Stimulated activated CD8-positive, alpha-beta memory T cell treated with anti-CD3 and anti-CD28 coated beads, Interleukin-2, amount 100 ng/mL, for 1 hour (primary cell): ENCODE measurements at places on chromosomes 5 and 9.

DNA sequence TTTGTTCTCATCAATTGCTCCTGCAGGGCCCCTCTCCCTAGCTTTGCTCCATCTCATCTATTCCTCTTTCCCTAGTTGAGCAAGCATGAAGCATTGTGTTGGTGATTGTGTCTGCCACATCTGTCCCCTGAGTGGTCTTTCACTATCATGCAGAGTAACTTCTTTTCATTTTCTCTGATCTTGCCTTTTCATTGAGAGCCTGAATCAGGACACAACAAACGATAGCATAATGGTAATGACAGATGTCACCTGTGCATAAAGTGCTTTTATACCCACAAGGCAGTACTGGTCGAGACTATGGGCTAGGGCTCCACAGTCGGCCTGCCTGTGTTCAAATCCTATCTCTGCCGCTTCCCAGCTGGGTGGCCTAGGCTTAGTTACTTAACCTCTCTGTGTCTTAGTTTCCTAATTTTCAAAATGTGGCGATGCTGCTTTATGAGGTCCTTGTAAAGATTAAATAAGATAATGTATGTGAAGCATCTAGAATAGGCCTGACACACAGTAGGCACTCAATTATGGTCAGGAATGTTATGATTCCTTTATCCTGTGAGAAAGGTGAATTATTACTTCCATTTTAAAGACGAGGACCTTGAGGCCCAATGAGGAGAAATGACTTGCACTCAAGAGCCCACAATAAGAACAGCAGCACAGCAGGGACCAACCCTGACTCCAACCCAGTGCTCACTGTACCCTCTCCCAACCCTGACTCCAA, 137.1 kb upstream of the ZNF618 start:
- DNase-seq, result no peak

DNA sequence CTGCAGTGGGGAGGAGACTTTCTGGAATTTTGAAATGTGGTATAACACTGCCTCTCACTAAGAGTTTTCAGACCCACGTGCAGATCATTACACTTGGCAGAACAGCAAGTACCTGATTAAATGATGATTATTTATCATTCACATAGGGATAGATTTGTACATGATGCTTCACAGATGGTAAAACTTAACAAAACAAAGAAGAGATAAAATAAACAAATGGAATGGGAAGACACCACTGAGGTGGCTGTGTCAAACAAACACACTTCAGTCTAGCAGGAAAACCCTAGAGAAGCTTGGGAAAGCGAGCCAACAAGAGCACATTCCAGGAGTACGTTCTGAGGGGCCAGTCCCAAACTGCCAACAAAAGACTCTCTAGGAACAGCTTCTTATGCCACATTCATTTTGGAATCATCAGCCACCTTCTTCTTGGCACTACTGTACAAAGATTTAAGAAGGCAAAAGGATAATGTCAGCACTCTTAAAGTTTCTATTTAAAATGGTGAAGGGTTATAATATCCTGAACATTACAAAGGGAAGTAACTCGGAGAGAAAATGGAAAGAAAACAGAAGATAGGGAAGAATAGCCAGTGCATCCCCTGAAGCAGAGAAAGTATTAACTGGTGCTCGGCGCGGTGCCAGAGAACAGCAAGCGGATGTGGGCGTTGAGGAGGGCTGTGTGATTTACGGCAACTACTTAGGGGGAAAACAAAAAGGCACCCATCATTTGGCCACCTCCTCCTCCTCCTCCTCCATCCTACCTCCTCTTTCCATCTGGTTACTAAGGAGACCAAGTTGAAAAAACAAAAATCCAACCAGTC, 1.6 kb downstream of the MED27 start:
- DNase-seq, result peak; percentile 7

DNA sequence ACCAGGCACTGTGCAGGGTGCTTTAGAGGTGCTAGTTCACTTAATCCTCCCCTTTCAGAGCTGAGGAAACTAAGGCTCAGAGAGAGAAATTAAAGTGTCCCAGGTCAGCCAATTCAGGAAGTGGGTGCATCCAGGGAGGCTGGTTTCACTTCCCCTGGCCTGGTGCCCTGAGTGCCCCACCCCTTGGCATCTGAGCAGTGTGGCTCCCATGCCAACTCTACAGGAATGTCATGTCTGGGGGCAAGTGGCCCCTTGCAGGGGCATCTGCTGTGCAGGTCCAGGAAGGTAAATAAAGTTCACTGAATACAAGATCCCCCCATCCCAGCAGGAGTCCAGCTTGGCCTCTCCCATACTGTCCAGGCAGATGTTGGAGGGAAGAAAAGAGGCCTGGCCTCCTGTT, 4.4 kb upstream of the N4BP3 start:
- no peak for DNase-seq

DNA sequence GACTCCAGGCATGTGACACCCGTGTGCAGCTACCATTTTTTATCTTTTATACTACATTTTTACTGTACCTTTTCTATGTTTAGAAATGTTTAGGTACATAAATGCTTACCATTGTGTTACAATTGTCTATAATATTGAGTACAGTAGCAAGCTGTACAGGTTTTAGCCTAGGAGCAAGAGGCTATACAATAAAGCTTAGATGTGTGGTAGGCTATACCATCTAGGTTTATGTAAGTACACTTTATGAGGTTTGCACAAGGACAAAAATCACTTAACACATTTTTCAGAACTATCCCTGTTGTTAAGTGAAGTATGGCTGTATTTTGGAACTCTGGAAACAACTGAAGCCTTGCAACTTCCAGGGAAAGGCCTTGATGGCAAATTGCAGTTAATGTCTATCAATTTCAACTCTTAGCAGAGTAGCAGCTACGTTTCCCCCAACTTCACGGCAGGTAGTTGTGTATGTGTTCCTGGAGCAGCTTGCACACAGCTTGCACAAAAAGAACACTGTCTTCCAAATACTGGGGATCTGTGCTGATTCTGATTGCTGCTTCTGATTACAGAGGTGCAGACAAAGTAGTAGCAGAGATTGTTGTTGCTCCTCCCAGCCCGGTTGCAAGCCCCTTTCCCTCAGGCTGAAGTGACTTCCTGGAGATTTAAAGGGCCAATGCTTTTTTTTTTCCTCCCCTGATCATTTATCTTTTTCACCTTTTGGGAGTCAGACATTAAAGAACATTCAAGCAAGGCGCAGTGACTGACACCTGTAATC, 30.0 kb downstream of the SIL1 start:
- no peak for DNase-seq

DNA sequence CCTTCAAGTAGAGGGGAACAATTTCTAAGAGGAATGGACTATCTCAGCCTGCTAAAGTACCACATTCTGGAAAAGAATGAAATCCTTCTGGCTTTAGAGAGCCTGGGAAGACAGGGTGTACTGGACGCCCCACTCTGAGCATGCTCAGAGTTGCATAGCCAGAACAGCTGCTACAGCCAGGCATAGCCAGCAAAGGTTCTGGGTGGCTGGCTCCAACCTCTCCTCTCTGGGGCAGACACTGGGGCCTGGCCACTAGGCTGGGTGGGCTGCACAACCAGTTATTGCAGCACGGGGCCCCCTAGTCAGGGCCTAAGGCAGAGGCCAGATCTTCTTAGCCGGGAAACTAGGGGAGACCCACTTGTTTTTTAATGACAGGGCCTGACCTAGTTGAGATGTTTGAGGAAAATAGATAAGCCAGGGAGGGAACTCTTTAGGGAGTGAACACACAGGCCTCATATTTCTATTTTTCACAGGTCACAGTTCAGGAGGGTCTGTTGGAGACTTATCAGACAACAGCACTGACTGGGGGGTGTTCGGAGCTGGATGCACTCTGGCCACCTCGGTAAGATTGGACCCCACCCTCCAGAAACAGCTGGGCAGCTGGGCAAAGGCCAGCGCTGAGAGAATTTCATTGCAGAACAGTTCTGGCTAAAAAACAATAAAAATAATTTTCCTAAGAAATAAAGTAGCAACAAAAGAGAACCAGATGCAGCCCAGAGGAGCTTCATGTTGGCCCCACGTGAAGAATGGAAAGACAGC, 142.9 kb downstream of the LPAR1 start:
- DNase-seq, result no peak

GRCh38 chr5:102991802-102992201, 128.1 kb downstream of the GIN1 start:
- no peak for DNase-seq

- DNase-seq, result no peak
Measured at GRCh38 chr5:36703245-36703860, 96.9 kb downstream of the SLC1A3 start.

- no peak for DNase-seq
Measured at GRCh38 chr5:30505014-30505886, 688.2 kb upstream of the CDH6 start.

DNA sequence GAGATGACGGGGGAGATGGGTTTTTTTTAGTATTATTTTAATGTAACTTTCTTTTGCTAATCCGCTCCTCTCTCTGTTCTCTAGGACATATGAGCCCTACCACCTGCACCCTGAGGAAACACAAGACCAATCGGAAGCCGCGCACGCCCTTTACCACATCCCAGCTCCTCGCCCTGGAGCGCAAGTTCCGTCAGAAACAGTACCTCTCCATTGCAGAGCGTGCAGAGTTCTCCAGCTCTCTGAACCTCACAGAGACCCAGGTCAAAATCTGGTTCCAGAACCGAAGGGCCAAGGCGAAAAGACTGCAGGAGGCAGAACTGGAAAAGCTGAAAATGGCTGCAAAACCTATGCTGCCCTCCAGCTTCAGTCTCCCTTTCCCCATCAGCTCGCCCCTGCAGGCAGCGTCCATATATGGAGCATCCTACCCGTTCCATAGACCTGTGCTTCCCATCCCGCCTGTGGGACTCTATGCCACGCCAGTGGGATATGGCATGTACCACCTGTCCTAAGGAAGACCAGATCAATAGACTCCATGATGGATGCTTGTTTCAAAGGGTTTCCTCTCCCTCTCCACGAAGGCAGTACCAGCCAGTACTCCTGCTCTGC, 4.8 kb downstream of the MSX2 start:
- no peak for DNase-seq

- DNase-seq, result no peak
Measured at GRCh38 chr5:137278476-137278875, 220.7 kb downstream of the SPOCK1 start.

- no peak for DNase-seq
Measured at GRCh38 chr5:53200306-53200705, 90.7 kb upstream of the MOCS2 start.

DNA sequence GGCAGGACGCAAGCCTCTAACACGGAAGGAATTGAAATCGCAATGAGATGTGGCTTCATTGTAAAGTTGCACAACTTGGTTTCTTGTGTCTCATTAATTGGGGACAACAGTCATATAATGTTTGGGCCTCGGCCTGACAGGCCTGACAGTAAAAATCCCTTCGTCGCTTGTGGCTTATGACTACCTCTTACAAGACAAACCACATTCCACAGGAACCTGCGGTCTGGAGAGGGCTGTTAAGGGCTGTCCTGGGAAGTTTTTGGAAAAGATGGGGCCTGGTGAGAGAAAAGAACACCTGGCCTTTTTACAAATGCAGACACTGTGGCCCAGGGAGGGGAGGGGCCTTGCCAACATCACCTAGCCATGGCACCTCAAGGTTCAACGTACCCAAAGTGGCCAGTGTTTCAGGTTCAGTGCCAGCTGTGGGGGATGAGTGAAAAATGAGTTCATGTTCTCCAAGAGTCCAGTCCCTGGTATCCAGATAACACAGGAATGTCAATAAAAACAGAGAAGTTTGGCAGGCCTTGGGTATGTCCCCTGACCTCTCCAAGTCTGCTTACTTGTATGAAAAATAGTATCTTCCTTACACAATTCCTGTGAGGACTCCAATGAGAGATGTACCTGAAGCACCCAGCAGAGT, 22.2 kb downstream of the SHB start:
- DNase-seq, result no peak

DNA sequence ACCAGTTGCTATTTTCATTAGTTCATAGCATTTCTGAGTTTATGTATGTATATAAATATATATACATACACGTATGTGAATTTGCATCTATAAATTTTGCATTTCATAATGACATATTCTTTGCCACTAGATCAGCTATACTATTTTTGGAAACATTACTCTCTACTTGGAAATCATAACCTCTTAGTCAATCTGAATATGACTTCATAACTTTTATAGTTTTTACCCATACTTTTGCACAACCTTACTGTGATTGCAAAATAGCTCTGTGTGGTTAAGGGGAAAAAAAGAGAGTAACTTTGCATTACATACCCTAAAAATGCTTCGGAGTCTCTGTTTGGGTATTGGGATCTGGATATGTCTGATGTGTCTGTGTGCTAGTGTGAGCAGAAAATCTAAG, 44.9 kb upstream of the ADAMTSL1 start:
- no peak for DNase-seq

GRCh38 chr9:68458918-68459317, 81.8 kb downstream of the TMEM252 start:
- DNase-seq, result no peak

- DNase-seq, result no peak
Measured at GRCh38 chr5:67010684-67011409, 185.8 kb downstream of the CD180 start.

GRCh38 chr5:37248421-37248969, 681 bp downstream of the CPLANE1 start:
- DNase-seq, result no peak

DNA sequence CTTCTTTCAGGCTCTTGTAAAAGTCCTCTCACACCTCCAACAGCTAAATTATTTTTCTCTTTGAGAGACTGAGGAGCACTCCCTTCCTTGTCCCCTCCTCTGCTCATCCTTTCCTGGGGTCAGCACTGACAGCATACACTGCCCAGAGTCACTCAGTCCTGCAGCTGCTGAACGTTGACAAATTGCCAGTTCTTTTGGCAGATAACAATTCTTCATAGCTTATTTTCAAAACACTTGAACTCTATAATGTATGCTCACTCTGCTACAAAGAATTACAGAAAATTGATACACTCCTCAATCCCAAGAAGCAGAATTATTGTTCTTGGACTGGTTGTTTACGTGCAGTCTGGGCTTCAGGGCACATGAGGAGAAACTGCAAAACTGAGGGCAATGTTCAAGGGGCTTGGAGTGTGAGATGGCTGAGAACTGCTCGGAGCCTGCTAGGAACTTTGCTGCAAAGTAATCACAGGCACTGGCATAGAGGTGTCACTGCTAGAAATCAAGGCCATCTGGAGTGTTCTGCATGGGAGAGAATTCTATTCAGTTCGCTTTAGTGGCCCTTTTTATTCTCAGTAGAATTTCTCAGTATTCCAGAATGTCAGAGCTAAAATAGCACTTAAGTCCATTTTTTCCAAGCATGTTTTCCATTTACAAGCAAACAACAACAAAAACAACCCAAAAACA, 96.4 kb upstream of the SPOCK1 start:
- no peak for DNase-seq

- DNase-seq, result no peak
Measured at GRCh38 chr5:92518318-92518904, 1062.6 kb downstream of the NR2F1-AS1 start.

DNA sequence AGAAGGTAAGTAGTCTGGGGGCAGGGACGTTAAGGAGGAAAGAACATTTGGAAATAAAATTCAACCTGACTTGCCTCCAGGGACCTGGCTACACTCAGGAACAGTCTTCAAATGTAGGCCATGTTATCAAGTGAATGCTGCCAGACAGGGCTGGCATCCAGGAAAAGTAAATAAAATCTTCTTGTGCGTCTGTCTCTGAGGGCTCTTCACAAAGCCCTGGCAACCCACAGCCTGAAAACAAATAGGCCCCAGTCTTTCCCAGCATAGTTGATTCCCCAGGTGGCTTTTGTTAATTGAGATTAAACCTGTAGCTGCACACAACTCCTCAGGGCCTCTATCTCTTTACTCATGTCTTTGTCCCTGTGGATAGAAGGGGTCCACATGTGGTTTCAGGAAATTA, 55.4 kb downstream of the STK32A start:
- DNase-seq, result no peak

GRCh38 chr5:10140195-10140973, 109.3 kb downstream of the ATPSCKMT start:
- DNase-seq, result no peak
